ENCODE measurements at places on chromosomes 16 and 17. TPM values are rescaled to one million over a fixed set of nuclear protein-coding genes. Genes with fewer than 3 reads are reported as not detected.

DNA sequence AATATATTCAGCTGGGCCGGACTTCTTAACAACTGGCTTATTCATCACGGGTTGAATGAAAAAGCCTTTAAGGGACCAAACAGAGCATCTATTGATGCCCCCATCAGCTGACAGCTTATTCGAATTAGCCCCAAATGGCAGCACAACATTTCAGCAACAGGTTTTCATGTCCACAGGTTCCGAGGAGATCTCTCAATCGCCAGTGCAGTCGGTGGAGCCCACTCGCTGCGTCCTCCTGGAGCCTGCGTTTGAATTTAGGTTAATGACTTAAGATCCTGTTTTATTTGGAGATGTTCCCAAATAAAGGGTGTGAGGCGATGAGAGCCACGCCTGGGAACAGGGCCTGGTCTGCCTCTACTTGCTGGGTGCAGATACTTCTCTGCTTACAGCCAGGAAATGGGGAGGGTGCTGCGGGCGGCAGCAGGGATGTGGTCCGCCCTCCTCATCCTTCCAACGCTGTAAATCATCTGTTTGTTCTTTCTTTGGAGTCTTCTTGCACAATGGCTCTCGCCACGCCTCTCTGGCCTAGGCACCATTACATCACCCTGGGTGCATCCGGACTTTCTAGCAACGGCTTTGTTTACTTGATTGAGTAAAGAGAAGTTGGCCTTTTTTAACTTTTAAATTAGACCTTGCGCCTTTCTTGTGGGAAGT is 22.6 kb downstream of the NDE1 start:
- H3K27me3 ChIP-seq, result no peaks in the 10 kb centered on the region
- H3K27ac ChIP-seq, result peak overlapping the region; percentile 61
- H3K4me3 ChIP-seq, result no peak overlapping the region
- H3K36me3 ChIP-seq, result no peaks in the 10 kb centered on the region
- no peaks in the 10 kb centered on the region for H3K4me1 ChIP-seq

GRCh38 chr16:86355531-86355930 is 154.8 kb upstream of the FOXF1 start:
- DNase-seq, result no peak
- no peaks in the 10 kb centered on the region for H3K27me3 ChIP-seq
- H3K27ac ChIP-seq, result no peak overlapping the region
- H3K4me1 ChIP-seq, result no peaks in the 10 kb centered on the region
- H3K4me3 ChIP-seq, result no peak overlapping the region

DNA sequence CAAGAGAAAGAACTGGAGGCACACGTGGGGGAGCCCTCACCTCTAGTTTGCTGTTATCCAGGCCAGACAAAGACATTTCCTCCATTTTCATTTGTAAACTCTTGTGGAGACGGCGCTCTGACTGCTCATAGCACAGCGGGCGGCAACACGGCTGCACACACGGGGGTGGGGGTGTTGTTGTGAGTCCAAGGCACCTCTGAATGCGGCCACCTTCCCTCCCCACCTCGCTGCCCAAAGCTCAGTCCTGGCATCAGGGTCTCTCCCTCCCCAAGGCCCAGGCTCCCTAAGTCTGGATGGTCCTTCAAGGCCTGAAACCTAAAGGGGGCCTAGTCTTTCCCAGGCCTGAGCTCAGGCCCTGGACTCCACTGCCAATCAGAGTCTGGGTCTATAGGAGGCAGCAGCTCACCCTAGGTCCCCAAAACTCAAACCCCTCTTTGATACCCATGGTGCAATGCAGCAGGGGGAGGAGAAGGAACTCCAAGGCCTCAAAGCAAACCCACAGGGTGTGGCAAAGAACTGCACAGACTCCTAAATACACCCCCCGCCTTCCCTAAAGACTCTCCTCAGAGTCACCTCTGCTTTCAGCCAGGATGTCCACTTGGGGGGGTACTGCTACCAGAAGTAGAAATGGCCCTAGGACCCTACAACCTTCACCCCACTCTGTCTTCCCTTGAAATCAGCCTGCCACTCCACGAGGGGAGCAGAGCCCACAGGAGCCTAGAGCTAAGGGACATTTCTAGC is 1.5 kb downstream of the ATXN7L3 start:
- no peaks in the 10 kb centered on the region for H3K4me1 ChIP-seq
- no peaks in the 10 kb centered on the region for H3K27me3 ChIP-seq
- peak overlapping the region; percentile 95 for H3K27ac ChIP-seq
- H3K4me3 ChIP-seq, result peak overlapping the region; percentile 83
- peak; percentile 36 for DNase-seq

DNA sequence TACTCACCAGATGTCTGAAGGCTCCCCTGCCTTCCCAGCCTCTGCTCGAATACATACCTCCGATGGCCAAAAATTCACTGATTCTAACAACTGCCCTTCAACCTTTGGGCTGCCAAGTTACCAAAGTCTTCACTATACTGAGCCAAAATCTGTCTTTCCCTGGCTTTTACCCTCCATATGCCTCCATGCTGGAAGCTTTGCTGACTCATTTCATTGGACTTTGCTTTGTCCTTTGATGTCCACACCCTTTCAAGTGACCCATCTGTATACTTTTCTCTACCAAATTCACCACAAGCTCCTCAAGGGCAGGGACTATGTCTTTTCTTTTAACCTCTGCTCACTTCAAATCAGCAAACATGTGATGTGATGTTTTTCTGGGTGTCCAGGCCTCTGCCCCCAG is 21.0 kb upstream of the MTMR4 start:
- H3K4me3 ChIP-seq, result no peak overlapping the region
- H3K27ac ChIP-seq, result no peak overlapping the region
- no peaks in the 10 kb centered on the region for H3K36me3 ChIP-seq
- no peaks in the 10 kb centered on the region for H3K27me3 ChIP-seq

DNA sequence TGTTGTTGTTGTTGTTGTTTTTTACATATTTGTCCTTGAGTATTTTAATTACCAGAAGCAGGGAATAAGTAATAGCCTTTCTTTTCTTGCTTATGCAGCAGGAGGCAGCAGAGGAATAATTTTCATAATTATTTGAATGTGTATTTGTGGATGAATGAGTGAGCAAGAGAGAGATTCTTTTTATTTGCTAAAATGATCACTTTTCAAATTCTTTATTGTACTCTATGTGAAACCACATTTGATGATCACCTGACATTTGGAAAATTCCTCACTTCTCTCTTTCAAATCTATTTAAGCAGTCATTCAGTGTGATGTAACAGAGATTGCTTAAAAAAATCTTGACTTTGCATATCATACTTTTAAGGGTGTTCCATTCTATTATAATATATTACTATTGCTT is 223.6 kb downstream of the BCAS3 start:
- no peak for DNase-seq
- no peak overlapping the region for H3K27ac ChIP-seq
- H3K27me3 ChIP-seq, result no peaks in the 10 kb centered on the region
- H3K36me3 ChIP-seq, result no peaks in the 10 kb centered on the region

- H3K4me3 ChIP-seq, result no peak overlapping the region
- H3K27me3 ChIP-seq, result no peaks in the 10 kb centered on the region
- peak; percentile 80 for DNase-seq
- H3K36me3 ChIP-seq, result no peaks in the 10 kb centered on the region
- H3K27ac ChIP-seq, result peak overlapping the region; percentile 11
Observed at GRCh38 chr17:77312061-77312701, 171.4 kb downstream of the SEC14L1 start.

GRCh38 chr17:21061158-21061835 is 18.5 kb upstream of the USP22 start:
- no peaks in the 10 kb centered on the region for H3K36me3 ChIP-seq
- H3K27ac ChIP-seq, result no peak overlapping the region
- no peaks in the 10 kb centered on the region for H3K4me1 ChIP-seq
- no peak overlapping the region for H3K4me3 ChIP-seq

GRCh38 chr17:79331492-79331891 is 256.9 kb downstream of the ENGASE start:
- H3K4me3 ChIP-seq, result no peak overlapping the region
- no peak overlapping the region for H3K27ac ChIP-seq
- H3K36me3 ChIP-seq, result no peaks in the 10 kb centered on the region
- DNase-seq, result no peak
- no peaks in the 10 kb centered on the region for H3K4me1 ChIP-seq
- no peaks in the 10 kb centered on the region for H3K27me3 ChIP-seq

DNA sequence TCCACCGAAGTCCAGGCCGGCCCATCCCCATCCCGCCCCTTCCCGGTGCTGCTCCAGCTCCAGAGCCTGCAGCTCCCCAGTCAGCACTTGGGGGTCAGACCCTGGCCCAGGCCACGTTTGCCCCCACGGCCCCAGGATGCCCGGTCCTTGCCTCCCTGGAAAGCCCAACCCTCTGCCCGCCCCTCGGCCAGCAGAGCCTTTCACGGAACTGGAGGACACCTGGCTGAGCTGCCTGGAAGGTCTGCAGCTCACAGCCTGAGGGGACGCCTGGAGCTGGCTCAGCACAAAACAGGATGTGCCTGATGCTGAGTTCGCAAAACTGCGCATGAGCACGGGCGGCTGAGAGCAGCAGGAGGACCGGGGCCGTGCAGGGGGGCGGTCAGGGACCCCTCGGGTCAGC is 29.7 kb upstream of the SSTR5 start:
- DNase-seq, result no peak
- no peaks in the 10 kb centered on the region for H3K27me3 ChIP-seq
- H3K4me1 ChIP-seq, result no peaks in the 10 kb centered on the region
- H3K4me3 ChIP-seq, result no peak overlapping the region

- H3K4me1 ChIP-seq, result no peaks in the 10 kb centered on the region
- no peaks in the 10 kb centered on the region for H3K27me3 ChIP-seq
- H3K4me3 ChIP-seq, result no peak overlapping the region
- DNase-seq, result no peak
- no peak overlapping the region for H3K27ac ChIP-seq
Observed at GRCh38 chr17:61073799-61074513, 325.7 kb upstream of the TBX2 start.

DNA sequence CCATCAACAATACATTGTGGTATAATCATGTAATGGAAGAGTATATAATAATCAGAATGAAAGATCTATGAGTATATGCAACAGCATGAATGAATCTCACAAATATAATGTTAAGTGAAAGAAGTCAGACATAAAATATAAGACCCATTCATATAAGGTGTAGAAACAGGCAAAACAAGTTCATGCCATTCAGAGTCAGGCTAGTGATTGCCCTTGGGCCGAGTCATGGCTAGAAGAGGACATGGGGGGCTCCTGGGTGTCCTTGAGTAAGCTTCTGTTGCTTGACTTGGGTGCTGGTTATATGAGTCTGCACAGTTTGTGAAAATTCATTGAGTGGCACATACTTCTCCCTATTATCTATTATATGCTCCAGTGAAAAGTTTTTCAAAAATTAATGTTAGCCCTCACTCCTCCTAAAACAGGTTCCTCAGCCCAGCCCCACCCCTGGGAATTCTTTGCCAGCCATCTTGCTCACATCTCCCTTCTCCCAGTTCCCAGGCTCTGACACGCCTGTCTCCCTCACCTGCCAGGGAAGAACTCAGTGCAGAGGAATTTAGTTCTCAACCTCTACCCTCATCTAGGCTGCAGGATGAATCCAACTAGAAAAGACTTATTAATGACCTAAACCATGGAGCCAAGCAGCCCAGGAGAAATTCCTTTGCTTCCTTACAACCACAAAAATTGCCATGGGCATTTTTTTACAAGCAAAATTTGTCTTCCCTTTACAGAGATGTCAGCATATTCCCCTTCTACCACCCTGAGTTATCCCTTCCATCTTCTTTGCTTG is 52.4 kb upstream of the NFAT5 start:
- no peaks in the 10 kb centered on the region for H3K36me3 ChIP-seq
- no peak overlapping the region for H3K27ac ChIP-seq
- H3K4me3 ChIP-seq, result no peak overlapping the region
- H3K27me3 ChIP-seq, result no peaks in the 10 kb centered on the region
- DNase-seq, result no peak
- H3K4me1 ChIP-seq, result no peaks in the 10 kb centered on the region

GRCh38 chr16:23369416-23369815 is 67.3 kb downstream of the SCNN1B start:
- no peaks in the 10 kb centered on the region for H3K27me3 ChIP-seq
- no peak overlapping the region for H3K27ac ChIP-seq
- no peaks in the 10 kb centered on the region for H3K36me3 ChIP-seq
- DNase-seq, result no peak
- no peaks in the 10 kb centered on the region for H3K4me1 ChIP-seq

DNA sequence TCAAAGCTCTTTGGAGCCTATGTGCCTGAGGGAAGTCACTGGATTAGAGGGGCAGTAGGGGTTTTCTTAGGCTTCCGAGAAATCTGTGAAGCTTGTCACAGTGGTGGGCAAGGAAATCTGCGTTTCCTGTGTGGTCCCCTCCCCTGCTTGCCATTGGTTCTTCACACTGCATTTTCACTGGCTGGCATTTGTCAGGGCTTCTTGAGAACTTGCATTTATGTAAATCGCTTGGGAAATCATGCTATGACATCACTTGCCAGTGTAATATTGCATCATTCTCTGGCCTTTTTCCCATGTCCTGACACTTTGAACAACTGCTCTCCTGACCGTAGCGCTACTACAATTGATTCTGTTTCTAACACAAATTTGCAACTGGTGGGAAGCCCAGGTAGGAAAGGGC is 1.8 kb downstream of the CACNG3 start:
- H3K36me3 ChIP-seq, result no peaks in the 10 kb centered on the region
- no peak overlapping the region for H3K4me3 ChIP-seq
- H3K27me3 ChIP-seq, result no peaks in the 10 kb centered on the region
- DNase-seq, result no peak

DNA sequence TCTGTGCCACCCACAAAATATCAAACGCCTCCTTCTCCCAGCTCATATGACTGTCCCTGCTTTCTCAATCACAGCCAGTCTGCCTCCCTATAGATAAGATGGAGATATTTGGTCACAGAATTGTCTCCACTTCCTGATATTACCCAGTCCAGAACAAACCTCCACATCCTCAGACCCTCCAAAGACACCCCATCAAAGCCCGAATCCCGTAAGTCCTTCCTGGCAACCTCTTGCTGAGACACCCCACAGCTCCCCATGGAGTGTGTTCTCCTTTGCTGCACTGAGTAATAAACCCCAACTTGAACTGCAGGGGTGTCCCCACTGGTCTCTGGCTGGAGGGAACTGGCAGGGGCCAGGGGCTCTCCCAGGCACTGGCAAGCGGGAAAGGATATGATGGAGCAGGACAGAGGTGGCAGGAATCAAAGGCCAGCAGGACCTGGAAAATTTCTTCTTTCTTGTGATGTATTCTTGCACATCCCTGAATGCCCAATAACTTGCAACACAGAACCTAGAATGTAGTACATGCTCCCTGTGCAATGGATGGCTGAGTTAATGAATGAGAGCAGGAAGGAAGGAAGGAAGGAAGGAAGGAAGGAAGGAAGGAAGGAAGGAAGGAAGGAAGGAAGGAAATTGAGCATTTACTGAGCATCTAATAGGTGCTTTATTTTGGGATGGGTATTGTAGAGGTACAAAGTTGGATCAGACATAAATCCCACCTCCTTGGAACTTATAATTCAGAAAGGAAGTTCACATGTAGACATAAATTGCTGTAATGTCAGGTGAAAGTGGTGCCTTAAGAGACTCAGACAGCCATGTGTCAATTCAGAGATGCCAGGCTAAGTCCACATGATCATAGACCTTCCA is 13.9 kb downstream of the TMEM114 start:
- H3K27me3 ChIP-seq, result no peaks in the 10 kb centered on the region
- DNase-seq, result no peak
- no peaks in the 10 kb centered on the region for H3K4me1 ChIP-seq
- H3K4me3 ChIP-seq, result no peak overlapping the region
- no peaks in the 10 kb centered on the region for H3K36me3 ChIP-seq
- H3K27ac ChIP-seq, result no peak overlapping the region

MATCAP1 gene
- total RNA-seq, result 72.6 TPM

ADGRG1 gene
- 54.0 TPM for total RNA-seq

ABCC6 gene
- total RNA-seq, result 0.67 TPM

KRT9 gene
- not detected for total RNA-seq

C16orf92 gene
- total RNA-seq, result not detected

CORO6 gene
- total RNA-seq, result 1.3 TPM

MAPT gene
- 1.4 TPM for total RNA-seq

TPPP3 gene
- total RNA-seq, result 269 TPM

SSH2 gene
- total RNA-seq, result 8.0 TPM

OTOP2 gene
- not detected for total RNA-seq

ZG16 gene
- not detected for total RNA-seq

PKMYT1 gene
- not detected for total RNA-seq
